M059J (cell line): ENCODE measurements at places on chromosomes 5 and 9. TPM values are rescaled to one million over a fixed set of nuclear protein-coding genes. Genes with fewer than 3 reads are reported as not detected.

Gene N4BP3
- total RNA-seq = 0.05 TPM in 1 of 2 replicates, not detected in the other

Gene ANKRD18A
- not detected in 2 replicates for total RNA-seq

Gene HAVCR1
- not detected in 2 replicates for total RNA-seq

Gene CER1
- not detected in 2 replicates for total RNA-seq

Gene IFNE
- total RNA-seq = 0.57 TPM in 1 of 2 replicates, not detected in the other
